Pancreas (tissue), 10 donors: ENCODE measurements at places on chromosomes 1 and 21. TPM values are rescaled to one million over a fixed set of nuclear protein-coding genes. Genes with fewer than 3 reads are reported as not detected.

Gene FNDC5
- 0.51 TPM for total RNA-seq

DNA sequence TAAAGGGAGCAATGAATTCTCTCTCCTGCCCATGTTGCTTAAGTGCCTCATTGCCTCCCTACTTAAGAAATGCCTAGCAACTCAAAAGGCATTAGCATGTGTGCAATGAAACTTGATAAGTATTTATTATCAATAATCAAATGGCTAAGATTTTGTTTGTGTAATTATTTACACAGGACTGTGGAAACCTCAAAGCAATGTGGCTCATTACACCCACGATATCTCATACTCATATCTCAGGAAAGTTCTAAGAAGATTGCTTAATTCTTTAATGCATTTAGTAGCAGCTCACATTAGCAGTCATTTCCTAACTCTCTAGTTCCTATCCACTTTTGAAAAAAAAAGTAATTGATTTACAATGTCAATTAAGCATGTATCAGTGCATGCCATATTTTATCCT, 253.3 kb downstream of the DUSP10 start:
- no peak for DNase-seq
- H3K4me1 ChIP-seq, result no peaks in the 10 kb centered on the region
- no peaks in the 10 kb centered on the region for H3K27me3 ChIP-seq
- H3K27ac ChIP-seq, result no peak overlapping the region
- no peak overlapping the region for H3K4me3 ChIP-seq

- H3K27me3 ChIP-seq, result no peaks in the 10 kb centered on the region
- DNase-seq, result no peak
- no peaks in the 10 kb centered on the region for H3K4me1 ChIP-seq
These were observed 258.4 kb upstream of the HOOK1 start for GRCh38 chr1:59556398-59556797.

Gene PADI4
- not detected for total RNA-seq

DNA sequence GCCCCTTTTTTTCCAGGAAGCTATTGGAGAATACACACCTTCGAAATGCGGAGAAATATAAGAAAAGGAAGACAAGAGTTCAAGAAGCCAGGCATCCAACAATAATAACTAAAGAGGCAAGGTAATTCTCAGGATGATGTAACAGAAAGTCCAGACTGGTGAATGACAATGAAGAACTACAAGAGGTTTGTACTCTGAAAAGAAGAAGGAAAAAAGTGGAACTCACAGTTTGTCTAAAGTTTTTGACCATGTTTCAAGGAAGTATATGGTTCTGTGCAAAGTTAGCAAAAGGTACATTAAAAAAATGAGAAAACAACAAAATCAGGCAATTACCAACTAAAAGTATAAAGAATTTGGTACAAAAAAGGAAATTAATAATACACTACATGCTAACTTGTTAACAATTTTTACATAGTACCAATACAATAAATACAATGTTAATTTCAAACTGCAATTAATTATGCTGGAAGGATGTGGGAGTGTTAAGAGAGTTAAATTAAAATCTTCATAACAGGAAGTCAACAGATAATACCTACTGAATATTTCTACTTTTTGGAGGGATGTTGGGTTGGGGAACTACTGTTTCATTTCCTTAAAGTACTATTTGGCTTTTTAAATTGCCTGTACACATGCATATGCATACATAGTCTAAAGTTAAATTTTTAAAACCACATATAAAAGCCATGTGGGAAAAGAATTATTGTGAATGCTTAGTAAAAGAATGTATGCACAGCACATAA, 12.9 kb upstream of the CD55 start:
- no peak overlapping the region for H3K27ac ChIP-seq
- no peaks in the 10 kb centered on the region for H3K36me3 ChIP-seq
- H3K4me3 ChIP-seq, result no peak overlapping the region
- H3K27me3 ChIP-seq, result no peaks in the 10 kb centered on the region
- H3K4me1 ChIP-seq, result peaks cover 23% of the 10 kb centered on the region

DNA sequence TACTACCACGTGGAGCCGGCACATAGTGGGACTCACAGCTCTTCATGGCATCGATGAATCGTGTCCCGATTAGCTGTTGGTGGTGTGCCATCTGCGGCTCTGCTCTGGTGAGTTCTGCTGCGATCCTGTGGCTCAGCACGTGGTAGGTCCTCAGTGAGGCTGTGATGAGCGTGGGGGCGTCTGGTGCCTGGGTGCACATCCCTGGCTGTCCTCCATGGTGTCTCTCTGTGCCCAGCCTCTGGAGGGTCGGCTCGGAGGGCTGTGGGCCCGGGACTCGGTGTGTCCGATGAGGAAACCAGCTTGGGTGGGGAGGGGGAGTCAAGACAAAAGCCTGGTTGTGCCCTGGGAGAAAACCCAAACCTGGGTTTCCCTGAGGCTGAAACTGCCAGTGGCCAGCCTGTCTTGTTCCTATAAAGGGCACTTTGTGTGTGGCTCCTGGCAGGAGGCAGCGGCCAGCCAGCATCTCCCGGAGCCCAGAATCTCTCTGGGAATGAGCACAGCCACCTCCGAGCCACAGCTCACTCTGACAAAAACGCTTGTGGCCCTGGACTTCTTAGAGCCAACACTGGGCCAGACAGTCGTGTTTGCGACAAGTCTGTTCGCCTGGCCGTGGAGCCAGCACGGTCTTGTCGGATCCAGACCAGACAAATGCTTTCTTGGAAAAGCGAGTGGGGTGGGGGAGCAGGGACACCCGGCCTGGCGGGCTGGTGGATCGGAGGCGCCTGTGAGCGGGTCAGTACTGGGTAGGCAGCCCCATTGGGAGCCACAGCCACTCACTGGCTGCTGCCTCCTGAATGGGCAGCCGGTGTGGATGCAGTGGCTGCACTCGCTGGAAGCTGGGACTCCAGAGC, 31.8 kb downstream of the SPSB1 start:
- H3K27me3 ChIP-seq, result no peaks in the 10 kb centered on the region
- DNase-seq, result no peak
- no peaks in the 10 kb centered on the region for H3K36me3 ChIP-seq
- H3K4me3 ChIP-seq, result no peak overlapping the region
- H3K27ac ChIP-seq, result no peak overlapping the region
- H3K4me1 ChIP-seq, result no peaks in the 10 kb centered on the region

- no peak overlapping the region for H3K4me3 ChIP-seq
- no peaks in the 10 kb centered on the region for H3K4me1 ChIP-seq
- no peak overlapping the region for H3K27ac ChIP-seq
- no peak for DNase-seq
- H3K36me3 ChIP-seq, result no peaks in the 10 kb centered on the region
These were observed 16.3 kb upstream of the PPM1J start for GRCh38 chr1:112731451-112731850.

Gene SYNJ1
- total RNA-seq, result 4.4 TPM

Gene DNAI4
- 5.4 TPM for total RNA-seq

Gene AGO3
- 9.7 TPM for total RNA-seq

Gene NEXN
- 2.4 TPM for total RNA-seq

DNA sequence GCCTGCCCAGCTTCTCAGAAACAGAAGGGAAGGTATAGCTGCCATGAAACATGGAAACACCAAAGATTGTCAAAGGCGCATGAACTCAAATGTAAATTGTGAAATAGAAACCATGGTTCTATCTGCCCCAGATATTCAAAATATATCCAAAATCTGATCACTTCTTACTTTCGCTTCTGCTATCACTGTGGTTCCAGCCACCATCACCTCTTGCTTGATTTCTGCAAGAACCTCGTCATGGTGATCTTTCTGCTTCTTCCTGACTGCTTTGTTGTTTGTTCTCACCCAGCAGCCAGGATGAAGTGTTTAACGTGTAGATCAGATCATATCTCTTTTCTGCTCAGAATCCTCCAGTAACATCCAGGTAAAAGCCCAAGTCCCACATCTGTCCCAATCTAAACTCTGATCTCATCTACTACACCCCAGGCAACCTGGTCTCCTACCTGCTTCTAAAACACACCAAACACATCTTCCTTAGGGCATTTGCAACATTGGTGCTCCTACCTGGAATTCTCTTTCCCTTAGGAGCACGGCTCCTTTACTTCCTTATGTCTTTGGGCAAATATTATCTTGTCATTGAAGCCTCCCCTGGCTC, 10.5 kb upstream of the LMO4 start:
- H3K27me3 ChIP-seq, result no peaks in the 10 kb centered on the region
- H3K4me3 ChIP-seq, result no peak overlapping the region
- no peaks in the 10 kb centered on the region for H3K4me1 ChIP-seq
- no peaks in the 10 kb centered on the region for H3K36me3 ChIP-seq
- H3K27ac ChIP-seq, result no peak overlapping the region
- DNase-seq, result no peak

- DNase-seq, result no peak
- no peak overlapping the region for H3K27ac ChIP-seq
- peak overlapping the region; percentile 84 for H3K4me3 ChIP-seq
- no peaks in the 10 kb centered on the region for H3K36me3 ChIP-seq
These were observed 795 bp upstream of the AHDC1 start for GRCh38 chr1:27604579-27605299.

GRCh38 chr1:96473791-96474434, 247.7 kb upstream of the PTBP2 start:
- H3K4me1 ChIP-seq, result no peaks in the 10 kb centered on the region
- H3K36me3 ChIP-seq, result no peaks in the 10 kb centered on the region
- no peak overlapping the region for H3K27ac ChIP-seq

Gene GJA5
- 0.57 TPM for total RNA-seq

Gene TAS1R1
- total RNA-seq, result not detected

- no peak for DNase-seq
- H3K27ac ChIP-seq, result no peak overlapping the region
- H3K4me3 ChIP-seq, result no peak overlapping the region
- no peaks in the 10 kb centered on the region for H3K4me1 ChIP-seq
- no peaks in the 10 kb centered on the region for H3K27me3 ChIP-seq
These were observed 13.4 kb downstream of the PIGM start for GRCh38 chr1:160018347-160018746.

DNA sequence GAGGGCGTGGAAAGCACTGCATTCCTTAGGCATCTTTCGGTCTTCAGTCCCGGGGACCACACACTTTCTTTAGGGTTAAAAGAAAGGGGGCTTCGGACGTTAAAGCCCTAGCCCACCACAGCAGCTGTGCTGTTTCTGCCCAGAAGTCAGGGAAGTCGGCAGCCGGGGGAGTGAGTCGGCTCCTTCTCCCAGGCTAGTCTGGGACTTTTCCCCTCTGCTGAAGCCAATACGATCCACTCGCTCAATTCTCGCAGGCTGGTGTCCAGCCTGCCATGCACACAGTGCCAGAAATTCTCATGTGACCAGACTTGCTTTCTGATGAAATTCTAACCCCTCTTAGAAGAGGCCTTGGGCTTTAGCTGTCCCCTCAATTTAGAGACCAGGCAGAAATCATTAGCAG, 67.7 kb downstream of the BCAR3 start:
- H3K27me3 ChIP-seq, result no peaks in the 10 kb centered on the region
- peaks cover 24% of the 10 kb centered on the region for H3K4me1 ChIP-seq
- no peaks in the 10 kb centered on the region for H3K36me3 ChIP-seq
- no peak overlapping the region for H3K4me3 ChIP-seq

Gene CSF3R
- 0.47 TPM for total RNA-seq

Gene PEX19
- total RNA-seq, result 27.9 TPM

DNA sequence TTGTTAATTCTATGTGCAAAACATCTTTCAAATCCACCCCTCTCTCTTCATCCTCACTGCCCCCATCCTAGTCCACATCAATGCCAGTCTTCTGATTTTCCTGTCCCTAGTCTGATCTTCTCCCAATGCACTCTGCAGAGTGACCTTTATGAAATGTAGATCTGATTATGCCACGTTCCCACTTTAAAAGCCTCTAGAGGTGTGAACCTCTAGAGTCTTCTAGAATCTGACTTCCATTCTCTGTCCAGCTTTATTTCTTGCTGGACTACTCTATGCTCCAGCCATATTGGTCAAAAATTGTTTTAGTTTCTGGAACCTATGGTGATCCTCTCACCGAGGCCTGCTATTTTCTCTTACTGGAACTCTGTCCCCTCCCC, 32.5 kb downstream of the ZNF648 start:
- H3K4me3 ChIP-seq, result peak overlapping the region; percentile 21
- H3K36me3 ChIP-seq, result no peaks in the 10 kb centered on the region
- H3K27me3 ChIP-seq, result no peaks in the 10 kb centered on the region
- DNase-seq, result no peak
- H3K27ac ChIP-seq, result peak overlapping the region; percentile 67
- H3K4me1 ChIP-seq, result no peaks in the 10 kb centered on the region

DNA sequence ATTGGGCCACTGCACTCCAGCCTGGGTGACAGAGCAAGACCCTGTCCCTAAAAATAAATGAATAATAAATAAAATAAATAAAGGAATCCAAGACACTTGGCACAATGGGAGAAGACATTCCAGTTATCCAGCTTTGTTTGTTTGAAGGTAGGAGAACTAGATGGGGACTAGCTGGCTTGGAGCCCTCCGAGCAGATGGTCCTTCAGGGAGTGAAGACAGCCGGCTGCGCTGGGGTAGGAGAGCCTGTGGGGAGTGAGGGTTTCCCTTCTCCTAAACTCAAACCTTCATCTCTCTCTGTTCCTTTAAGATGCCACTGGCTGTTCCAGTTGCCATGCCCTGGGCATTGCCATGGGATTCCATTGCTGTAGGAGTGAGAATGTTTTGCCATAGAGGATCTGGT, 120.6 kb downstream of the NAV1 start:
- DNase-seq, result no peak
- no peaks in the 10 kb centered on the region for H3K27me3 ChIP-seq
- H3K4me3 ChIP-seq, result no peak overlapping the region
- no peak overlapping the region for H3K27ac ChIP-seq

Gene PODN
- 1.8 TPM for total RNA-seq

DNA sequence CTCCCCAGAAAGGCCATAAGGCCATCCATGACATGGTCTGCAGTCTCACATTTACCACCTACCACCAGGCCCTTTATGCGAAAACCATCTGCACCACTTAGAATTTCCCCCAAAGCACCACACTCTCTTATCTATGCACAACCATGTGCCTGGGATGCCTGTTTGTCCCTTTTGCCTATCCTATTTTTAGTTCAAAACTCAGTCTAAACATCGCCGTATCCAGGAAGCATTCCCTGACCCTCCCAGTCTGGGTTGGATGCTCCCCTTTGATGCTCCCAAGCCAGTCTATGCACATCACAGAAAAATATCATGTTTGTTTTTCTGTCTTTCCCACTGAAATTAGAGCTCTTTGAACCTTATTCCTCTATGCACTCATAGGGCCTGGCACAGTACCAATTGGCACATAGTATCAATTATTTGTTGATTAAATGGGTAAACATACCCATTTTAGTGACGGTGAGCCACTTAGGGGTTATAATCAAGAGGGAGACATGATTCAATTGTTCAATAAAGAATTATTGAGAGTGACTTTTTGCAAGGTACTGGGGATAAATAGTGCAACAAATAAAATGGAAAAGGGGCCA, 6.7 kb downstream of the MPL start:
- H3K4me1 ChIP-seq, result no peaks in the 10 kb centered on the region
- no peaks in the 10 kb centered on the region for H3K27me3 ChIP-seq
- no peak for DNase-seq
- H3K36me3 ChIP-seq, result no peaks in the 10 kb centered on the region

- H3K36me3 ChIP-seq, result no peaks in the 10 kb centered on the region
- no peaks in the 10 kb centered on the region for H3K4me1 ChIP-seq
- DNase-seq, result no peak
- no peak overlapping the region for H3K27ac ChIP-seq
- H3K4me3 ChIP-seq, result no peak overlapping the region
These were observed 154.4 kb upstream of the KLHDC7A start for GRCh38 chr1:18326211-18326897.
